ENCODE measurements at places on chromosomes 2 and 18.

- no peak for DNase-seq
Measured at GRCh38 chr2:96274355-96275056, 8.5 kb downstream of the CIAO1 start.

- DNase-seq = no peak
Measured at GRCh38 chr2:37616677-37617005, 54.8 kb downstream of the CDC42EP3 start.

GRCh38 chr18:46502444-46502843 is 154.6 kb downstream of the LOXHD1 start:
- DNase-seq = no peak

- DNase-seq = no peak
Measured at GRCh38 chr2:46521215-46521683, 41.9 kb downstream of the TMEM247 start.

GRCh38 chr2:118056165-118056534 is 32.1 kb upstream of the INSIG2 start:
- no peak for DNase-seq

GRCh38 chr18:46295416-46295815 is 191.2 kb downstream of the HAUS1 start:
- no peak for DNase-seq

DNA sequence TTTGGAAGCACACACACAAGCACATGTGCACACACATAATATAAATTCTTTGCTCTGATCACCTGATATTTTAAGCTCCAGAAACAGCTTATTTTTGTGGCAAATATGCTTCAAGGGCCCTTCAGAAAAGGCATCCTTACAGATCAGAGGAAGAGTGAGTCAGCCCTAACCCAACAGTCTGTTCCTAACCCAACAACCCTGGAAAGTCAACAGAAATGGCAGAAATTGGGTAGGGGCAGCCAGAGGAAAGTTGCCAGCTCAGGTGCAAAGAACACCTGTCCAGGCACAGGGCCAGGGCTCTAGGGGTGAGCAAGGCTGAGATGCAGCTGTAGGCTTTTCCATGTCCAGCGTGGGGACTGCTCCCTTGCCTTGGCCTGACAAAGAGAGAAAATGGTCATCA is 6.4 kb upstream of the NCKAP5 start:
- DNase-seq = no peak

DNA sequence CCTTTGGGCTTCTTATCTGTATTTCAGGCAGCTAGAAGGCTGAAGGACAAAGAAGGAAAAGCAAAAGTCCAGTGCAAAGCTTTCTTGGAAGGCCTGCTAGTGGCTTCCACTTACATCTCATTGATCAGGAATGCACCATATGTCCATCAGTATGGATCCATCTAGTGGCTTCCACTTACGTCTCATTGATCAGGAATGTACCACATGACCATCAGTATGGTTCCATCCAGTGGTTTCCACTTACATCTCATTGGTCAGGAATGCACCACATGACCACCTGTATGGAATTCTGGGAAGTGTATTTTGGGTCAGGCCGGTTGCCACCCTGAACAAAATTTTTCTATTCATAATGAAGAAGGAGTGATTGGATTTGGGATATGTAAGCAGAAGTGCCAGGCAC is 70.6 kb downstream of the LYPD6 start:
- DNase-seq = no peak

- no peak for DNase-seq
Measured at GRCh38 chr18:50870138-50870845, 8.6 kb upstream of the ME2 start.

DNA sequence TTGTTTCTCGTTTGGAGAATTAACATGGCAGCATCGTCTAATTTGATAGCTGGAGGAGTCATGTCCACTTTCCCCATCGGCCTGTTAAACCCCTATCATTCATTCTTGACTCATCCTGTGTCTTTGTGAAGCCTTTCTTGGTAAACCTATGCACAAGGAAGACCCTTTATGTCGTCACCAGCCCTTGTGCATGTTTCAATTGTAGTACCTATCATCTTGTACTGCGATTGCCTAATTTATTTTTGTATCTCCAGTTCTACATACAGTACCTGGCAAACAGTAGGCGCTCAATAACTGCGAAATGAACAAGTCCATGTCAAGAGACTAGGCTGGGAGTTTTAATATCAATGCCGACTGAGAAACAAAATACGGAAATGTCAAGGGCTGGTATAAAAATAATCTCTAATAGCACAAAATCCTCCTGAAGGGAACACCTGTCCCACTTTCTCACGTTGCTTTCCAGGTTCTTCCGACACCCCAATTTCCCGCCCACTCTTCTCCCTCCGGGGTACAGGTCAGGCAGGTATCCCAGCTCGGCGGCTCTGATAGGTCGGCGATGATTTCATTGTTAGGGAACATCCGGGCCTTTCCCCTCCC is 1.3 kb upstream of the PPM1B start:
- no peak for DNase-seq

- no peak for DNase-seq
Measured at GRCh38 chr2:234880551-234881211, 71.1 kb upstream of the SH3BP4 start.

DNA sequence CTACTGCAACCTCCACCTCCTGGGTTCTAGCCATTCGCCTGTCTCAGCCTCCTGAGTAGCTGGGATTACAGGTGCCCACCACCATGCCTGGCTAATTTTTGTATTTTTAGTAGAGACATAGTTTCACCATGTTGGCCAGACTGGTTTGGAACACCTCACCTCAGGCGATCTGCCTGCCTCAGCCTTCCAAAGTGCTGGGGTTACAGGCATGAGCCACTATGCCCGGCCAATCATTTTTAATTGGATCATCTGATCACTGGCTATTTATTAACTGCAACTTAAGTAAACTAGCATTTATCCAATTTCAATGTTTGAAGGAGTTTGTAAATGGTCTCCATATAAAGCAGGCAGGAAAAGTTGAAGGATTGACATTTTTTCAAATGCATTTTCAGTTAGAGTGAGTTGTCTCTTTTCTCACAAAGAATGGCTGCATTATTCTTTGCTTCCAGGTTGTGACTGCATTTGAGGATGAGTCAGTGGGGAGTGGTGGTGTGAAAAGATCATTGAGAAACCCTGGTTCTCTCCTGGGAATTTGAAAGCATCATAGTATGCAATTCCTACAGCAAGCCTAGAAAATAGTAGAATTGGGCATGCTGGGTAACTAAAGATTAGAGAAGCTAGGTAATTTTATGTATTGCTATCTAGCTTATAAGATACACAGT is 431.1 kb upstream of the ZEB2 start:
- no peak for DNase-seq

DNA sequence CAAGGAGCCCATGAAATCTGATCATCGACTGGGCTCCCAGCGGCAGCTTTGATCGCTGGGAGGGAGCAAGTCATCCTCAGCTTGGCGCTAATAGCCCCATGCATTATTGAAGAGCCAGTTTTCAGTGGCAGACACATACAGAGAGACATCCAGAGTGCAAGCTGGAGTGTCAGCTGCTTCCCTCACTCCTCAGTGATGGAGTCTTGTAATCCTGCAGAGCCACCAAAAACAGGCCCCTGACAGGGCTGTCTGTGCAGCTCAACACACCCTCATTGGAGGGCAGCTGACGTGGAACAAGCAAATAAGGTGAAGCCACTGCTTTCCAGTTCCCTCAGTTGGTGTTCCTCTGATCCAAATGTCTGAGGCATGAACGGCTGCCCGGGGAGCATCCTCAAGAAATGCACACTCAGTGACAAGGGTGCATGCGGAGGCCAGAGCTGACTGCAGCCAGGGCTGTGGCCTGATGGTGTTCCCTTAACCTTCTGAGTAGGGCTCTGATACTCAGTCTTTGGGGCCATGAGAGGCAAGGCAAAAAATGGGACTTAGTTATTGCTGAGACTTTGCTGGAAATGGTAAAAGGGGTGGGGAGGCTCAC is 97.4 kb downstream of the RHOB start:
- DNase-seq = no peak

- DNase-seq = no peak
Measured at GRCh38 chr2:50729306-50730049, 302.5 kb downstream of the NRXN1 start.

GRCh38 chr2:6791682-6792081 is 74.0 kb downstream of the CMPK2 start:
- no peak for DNase-seq

- DNase-seq = no peak
Measured at GRCh38 chr2:37800176-37800858, 124.8 kb upstream of the RMDN2 start.

GRCh38 chr2:135168204-135168856 is 116.2 kb downstream of the RAB3GAP1 start:
- no peak for DNase-seq

DNA sequence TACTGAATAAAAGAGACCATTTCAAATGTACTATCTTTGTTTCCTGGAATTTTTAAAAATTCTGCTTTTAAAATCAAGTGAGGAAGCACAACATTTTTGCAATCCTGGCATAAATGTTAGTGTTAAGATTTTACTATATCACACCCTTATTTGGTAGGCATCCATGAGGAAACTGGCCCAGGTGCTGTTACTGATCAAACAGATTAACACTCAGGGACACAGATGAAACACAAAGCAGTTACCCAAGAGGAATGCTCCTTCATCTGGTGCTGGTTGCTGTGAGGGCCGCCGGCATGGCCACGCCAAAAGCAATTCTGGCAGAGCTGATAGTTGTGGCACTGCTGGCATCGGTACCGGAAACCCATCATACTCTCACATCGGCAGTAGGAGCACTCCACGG is 96.8 kb downstream of the DTNB start:
- DNase-seq = no peak

DNA sequence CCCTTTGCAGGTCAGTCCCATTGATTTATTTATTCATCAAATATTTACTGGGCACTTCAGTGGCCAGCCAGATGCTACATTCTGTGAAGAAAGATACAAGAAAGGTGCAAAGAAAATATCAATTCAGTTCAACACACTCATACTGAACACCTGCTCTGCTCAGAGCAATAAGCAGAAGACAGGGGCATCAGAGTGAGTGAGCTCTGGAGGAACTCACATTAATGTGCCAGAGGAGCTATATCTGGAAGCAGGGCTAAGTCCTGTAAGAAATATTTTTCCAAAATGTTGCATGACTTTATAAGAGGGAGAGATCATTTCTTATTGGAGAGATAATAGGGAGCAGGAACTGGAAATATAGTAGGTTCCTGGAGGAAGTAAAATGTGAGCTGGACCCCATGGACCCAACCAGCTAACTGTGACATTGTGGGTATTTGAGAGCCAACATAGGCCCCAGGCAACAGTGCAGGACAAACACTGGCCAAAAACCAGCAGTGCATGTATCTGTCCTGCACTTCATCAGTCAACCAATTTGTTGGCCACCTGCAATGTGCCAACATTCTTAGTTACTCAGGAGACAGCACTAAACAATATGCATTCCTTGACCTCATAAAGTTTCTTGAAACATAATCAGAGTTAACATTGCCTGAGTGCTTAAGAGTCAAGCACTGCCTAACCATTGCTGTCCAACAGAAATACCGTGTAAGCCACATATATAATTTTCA is 102.7 kb upstream of the PTPRM start:
- DNase-seq = no peak

DNA sequence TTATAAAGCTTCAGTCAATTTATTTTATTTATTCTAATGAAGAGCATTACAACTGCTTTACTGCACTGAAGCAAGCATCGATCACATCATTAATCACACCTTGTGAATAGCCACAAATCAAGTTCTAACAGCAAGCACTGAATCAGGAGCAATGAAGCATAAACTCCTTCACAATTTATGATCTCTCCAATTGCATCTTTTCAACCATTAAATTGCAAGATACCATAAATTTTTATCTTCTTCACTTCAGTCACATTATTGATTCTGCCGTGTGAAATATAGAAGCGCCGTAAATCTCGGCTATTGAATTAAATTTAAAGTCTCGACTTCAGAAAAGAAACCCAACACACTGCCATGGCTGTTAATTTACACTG is 298.7 kb downstream of the CDCA7 start:
- no peak for DNase-seq

- DNase-seq = no peak
Measured at GRCh38 chr2:240597054-240597418, 10.5 kb downstream of the CAPN10 start.

DNA sequence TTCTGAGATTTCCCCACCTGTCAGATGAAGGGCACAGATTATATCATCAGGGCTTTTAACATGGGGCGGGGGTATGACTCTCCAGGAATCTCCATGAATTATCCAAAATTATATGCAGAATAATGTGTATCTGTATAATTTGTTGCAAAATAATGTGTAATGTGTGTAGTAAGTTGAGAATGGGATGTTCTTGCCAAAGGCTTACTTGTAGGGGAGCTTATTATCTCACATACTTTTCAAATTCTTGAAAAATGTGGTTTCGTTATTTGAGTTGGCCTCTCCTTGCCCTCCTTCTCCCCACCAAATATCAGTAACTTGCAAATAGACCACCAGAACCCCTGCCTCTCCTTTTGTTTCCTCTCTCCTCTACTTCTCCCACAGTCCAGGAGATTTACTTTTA is 35.6 kb downstream of the UBR3 start:
- no peak for DNase-seq

- peak; percentile 70 for DNase-seq
Measured at GRCh38 chr2:216666461-216667233, 28.7 kb downstream of the IGFBP5 start.

DNA sequence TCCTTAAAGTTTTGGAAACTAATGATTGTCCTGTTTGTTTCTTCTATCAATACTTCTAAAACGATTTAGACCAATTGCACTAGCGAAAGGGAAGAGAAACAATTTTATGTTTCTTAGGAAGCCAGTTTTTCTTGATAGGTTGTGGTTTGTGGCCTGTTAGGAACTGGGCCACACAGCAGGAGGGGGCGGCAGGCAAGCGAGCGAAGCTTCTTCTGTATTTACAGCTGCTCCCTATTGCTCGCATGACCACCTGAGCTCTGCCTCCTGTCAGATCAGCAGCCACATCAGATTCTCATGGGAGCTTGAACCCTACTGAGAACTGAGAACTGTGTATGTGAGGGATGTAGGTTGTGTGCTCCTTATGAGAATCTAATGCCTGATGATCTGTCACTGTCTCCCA is 201.5 kb upstream of the PXDN start:
- no peak for DNase-seq

GRCh38 chr18:68721681-68722583 is 7.0 kb upstream of the TMX3 start:
- DNase-seq = no peak

DNA sequence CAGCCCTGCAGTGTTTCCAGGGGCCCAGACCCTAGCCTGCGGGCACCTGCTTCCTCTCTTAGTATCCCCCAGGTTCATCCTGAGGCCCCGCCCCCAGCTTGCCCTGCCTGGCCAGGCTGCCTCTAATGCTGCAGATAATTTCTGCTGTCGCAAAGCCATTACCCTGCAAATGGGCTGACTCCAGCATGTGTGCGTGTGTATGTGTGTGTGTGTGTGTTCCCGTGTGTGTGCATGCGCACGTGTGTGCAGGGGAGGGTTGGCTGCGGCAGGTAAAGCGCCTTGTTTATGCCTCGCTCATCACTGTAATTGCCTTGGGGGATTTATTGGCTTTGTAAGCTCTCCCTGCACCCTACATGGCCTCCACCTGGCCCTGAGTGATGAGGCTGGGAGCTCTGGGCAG is 7.6 kb upstream of the PRSS56 start:
- no peak for DNase-seq

GRCh38 chr2:211062297-211062612 is 505.9 kb downstream of the CPS1 start:
- DNase-seq = no peak

- no peak for DNase-seq
Measured at GRCh38 chr18:56984731-56985130, 162.2 kb upstream of the BOD1L2 start.
